Activated CD4-positive, alpha-beta T cell treated with anti-CD3 and anti-CD28 coated beads, Interleukin-2, amount 10 ng/mL, durations not matched to agents 7 days and 5 days (primary cell): ENCODE measurements at places on chromosomes 1 and 21. TPM values are rescaled to one million over a fixed set of nuclear protein-coding genes. Genes with fewer than 3 reads are reported as not detected.
A peak's percentile ranks its signal among the peaks of the same experiment; 100 is the strongest.

Gene OLIG2
- not detected for total RNA-seq

DNA sequence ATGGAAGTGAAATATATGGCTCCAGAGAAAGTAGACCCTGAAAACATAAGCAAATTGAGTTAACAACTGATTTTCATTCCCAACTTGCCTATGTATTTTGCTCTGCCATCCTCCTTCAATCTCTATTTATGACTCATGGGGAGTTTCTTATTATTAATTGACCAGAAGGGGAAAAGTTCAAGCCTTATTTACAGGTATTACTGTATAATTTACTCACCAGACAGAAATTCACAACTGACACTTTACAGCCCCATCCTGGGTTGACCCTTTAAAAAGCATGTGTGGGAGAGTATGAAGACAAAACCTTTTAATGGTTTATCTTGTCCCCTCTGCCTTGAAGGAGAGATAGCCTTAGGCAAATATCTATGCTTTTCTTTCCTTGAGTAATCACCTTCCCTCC lies 39.8 kb upstream of the C1orf53 start:
- H3K4me1 ChIP-seq, result no peaks in the 10 kb centered on the region
- H3K4me3 ChIP-seq, result no peak overlapping the region
- no peak overlapping the region for H3K27ac ChIP-seq
- no peak for DNase-seq
- no peaks in the 10 kb centered on the region for H3K36me3 ChIP-seq

DNA sequence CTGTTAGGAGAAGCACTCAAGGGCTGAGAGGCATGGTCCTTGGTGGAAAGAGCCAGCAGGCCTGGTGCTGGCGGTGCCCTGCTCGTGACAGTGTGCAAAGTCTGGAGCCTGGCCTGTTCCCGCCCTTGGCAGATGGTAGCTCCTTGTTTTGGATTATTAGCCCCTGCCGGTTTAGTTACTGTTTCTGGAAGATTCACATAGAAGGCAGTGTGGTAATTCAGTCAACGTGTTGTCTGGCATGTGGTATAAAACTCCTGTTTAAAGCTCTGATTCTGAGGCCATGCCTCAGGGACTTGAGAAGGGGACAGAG lies 6.8 kb downstream of the PKNOX1 start:
- peaks cover 43% of the 10 kb centered on the region for H3K4me1 ChIP-seq
- H3K4me3 ChIP-seq, result no peak overlapping the region
- H3K27ac ChIP-seq, result peak overlapping the region; percentile 41
- peaks cover 33% of the 10 kb centered on the region for H3K36me3 ChIP-seq
- H3K27me3 ChIP-seq, result no peaks in the 10 kb centered on the region

DNA sequence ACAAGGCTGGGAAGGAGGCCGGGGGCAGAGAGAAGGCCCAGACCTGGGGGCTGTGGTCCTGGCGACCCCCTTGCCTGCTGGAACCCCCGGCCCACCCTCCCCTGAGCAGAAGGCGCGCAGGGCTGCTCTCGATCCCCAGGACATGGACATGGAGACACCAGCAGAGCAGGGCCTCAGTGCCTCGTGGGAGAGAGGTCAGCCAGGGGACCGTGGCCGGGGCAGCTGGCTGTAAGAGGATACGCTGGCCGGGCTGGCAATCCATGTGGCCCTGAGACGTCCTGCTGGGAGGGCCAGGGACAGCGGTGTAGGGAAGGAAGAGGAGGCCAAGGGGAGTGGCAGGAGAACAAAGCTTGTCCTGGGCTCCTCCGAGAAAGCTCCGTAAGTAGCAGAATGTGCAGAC lies 132.2 kb downstream of the CASZ1 start:
- H3K4me1 ChIP-seq, result no peaks in the 10 kb centered on the region
- no peak for DNase-seq
- no peaks in the 10 kb centered on the region for H3K27me3 ChIP-seq
- no peak overlapping the region for H3K4me3 ChIP-seq
- no peaks in the 10 kb centered on the region for H3K36me3 ChIP-seq
- H3K27ac ChIP-seq, result no peak overlapping the region

- H3K4me1 ChIP-seq, result no peaks in the 10 kb centered on the region
- H3K4me3 ChIP-seq, result no peak overlapping the region
- no peak for DNase-seq
- H3K27ac ChIP-seq, result no peak overlapping the region
Measured at GRCh38 chr1:27760426-27760825, 12.6 kb upstream of the STX12 start.

DNA sequence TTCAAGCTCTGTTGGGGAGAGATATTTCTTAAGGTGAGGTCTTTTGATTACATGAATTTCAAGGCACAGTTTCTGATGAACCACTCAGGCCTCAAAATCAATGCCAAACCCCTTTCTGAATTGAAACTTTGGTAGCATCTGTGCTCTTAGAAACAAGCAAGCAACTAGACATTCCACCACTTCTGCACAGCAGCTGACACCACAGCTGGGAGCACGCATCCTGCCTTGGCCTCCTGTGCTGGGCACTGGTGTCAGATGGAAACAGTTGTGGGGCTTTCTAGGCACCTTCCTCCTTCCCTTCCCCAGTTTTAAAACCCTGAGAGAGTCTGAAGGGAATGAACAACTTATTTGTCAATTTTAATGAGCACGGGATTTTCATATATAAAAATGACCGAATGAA lies 360.2 kb downstream of the ADGRL2 start:
- DNase-seq, result no peak
- H3K36me3 ChIP-seq, result no peaks in the 10 kb centered on the region
- no peaks in the 10 kb centered on the region for H3K27me3 ChIP-seq
- no peak overlapping the region for H3K4me3 ChIP-seq
- H3K27ac ChIP-seq, result peak overlapping the region; percentile 90

- no peaks in the 10 kb centered on the region for H3K36me3 ChIP-seq
- no peak overlapping the region for H3K27ac ChIP-seq
- no peak for DNase-seq
- H3K4me3 ChIP-seq, result no peak overlapping the region
Measured at GRCh38 chr1:115454837-115455511, 116.9 kb upstream of the NGF start.

Gene OR2G2
- not detected for total RNA-seq

Gene ANKRD65
- not detected for total RNA-seq

Gene TNFRSF1B
- 190 TPM for total RNA-seq

GRCh38 chr1:118039170-118039569 lies 109.6 kb downstream of the WDR3 start:
- H3K27me3 ChIP-seq, result peaks cover 7% of the 10 kb centered on the region
- no peaks in the 10 kb centered on the region for H3K4me1 ChIP-seq

DNA sequence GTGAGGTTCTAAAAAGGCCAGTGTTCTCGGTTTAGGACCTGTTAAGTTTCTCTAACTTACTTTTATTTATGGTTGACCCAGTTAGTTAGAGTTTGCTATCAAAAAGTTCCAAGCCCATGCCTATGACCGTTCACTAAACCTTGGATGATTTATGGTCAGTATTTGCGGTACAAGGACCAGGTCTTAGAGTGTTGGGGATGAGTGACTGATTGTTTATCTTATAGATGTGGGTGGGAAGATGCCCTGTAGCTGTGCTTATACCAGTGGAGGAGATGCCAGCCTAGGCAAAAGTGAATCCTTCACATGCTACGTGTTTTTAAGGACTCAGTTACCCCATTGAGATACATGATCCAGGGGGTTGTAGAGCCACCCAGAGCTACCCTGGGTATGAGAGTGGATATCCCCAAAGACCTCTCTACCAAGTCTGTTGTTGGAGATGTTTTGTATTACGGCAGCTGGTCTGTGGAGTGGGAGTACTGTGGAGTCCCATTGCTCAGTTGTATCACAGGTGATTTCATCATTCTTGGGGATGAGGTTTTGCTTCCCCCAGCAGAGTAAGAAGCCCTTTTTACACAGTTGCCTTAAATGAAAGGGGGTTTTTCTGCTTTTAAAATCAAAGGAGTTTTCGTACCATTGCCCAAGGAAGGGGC lies 2.1 kb downstream of the SLC22A15 start:
- DNase-seq, result no peak
- H3K4me1 ChIP-seq, result peaks cover 9% of the 10 kb centered on the region
- peaks cover 50% of the 10 kb centered on the region for H3K27me3 ChIP-seq
- H3K4me3 ChIP-seq, result no peak overlapping the region
